CD4-positive, alpha-beta memory T cell (primary cell): ENCODE measurements at places on chromosomes 6 and 20.

- DNase-seq: no peak
These were observed 275.6 kb downstream of the BTBD9 start for GRCh38 chr6:38364127-38364526.

- no peak for DNase-seq
These were observed 499.1 kb upstream of the MAN1A1 start for GRCh38 chr6:119848696-119849095.

GRCh38 chr20:13862245-13862644 is 77.4 kb downstream of the NDUFAF5 start:
- no peak for DNase-seq

GRCh38 chr20:2873747-2874041 is 413 bp downstream of the PTPRA start:
- no peak for DNase-seq

GRCh38 chr6:41730531-41731436 is 4.6 kb downstream of the TFEB start:
- no peak for DNase-seq

- no peak for DNase-seq
These were observed 13.1 kb downstream of the JPH2 start for GRCh38 chr20:44173846-44174245.

DNA sequence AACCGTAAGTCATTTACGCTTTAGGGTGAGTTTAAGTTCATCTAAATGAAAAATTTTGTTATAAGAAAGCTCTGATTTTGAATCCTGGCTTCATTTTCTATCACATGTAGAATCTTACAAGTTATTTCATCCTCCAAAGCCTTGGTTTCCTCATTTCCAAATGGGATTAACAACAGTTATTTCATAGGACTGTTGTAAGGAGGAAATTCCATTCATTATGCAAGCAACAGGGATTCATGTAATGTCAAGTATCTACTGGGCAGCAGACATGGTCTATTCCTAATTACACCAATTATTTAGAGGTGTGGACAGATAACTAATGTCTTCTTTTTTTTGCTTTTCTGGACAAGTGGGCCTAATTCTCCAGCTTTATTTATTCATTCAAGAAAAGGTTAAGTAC is 154.0 kb downstream of the PDSS2 start:
- DNase-seq: no peak

DNA sequence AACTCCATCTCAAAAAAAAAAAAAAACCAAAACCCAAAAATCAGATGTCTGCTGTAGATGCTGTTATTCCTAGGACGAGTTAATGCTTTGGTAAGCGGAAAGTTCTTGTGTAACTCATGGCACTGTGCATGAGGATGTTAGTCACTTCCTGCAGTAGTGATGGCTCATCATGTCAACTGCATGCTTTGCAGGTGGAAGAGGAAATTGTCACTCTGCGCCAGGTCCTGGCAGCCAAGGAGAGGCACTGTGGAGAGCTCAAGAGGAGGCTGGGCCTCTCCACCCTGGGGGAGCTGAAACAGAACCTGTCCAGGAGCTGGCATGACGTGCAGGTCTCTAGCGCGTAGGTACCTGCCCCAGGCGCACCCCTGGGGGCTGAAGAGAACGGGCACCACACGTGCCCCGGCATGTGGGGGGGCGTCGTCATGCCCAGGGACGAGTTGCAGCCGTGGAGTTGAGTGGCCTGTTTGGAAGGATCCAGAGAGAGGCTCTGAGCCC is 8.5 kb downstream of the TPD52L2 start:
- no peak for DNase-seq

DNA sequence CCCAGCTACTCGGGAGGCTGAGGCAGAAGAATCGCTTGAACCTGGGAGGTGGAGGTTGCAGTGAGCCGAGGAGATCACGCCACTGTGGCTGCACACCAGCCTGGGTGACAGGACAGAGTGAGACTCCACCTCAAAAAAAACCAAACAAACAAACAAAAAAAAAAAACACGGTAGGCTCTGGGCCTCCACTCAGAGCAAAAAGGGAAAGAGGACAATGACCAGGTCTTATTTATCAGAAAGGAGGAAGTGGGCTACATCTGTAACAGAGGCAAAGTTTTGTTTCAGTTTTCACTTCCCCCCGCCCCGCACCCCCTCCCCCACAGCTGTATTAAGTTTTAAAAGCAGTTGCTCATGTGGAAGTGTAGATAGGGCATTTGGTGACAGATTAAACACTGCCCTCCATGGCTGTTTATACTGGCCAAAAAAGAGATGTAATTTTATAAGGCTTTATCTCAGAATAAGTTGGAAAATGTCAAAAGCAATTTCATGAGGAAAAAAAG is 114.6 kb downstream of the RCAN2 start:
- no peak for DNase-seq

- DNase-seq: no peak
These were observed 155.1 kb downstream of the PRDM13 start for GRCh38 chr6:99761711-99762110.

GRCh38 chr20:64035933-64036345 is at the start of gene C20orf204:
Gene C20orf204, plus strand, starts transcription at chr20:64036182. Its CDS starts 142 bp downstream, at chr20:64036324.
- DNase-seq: no peak

GRCh38 chr20:23244916-23245552 is 105.6 kb upstream of the NXT1 start:
- DNase-seq: no peak

- DNase-seq: no peak
These were observed 238.2 kb downstream of the SYNE1 start for GRCh38 chr6:152398993-152399392.

DNA sequence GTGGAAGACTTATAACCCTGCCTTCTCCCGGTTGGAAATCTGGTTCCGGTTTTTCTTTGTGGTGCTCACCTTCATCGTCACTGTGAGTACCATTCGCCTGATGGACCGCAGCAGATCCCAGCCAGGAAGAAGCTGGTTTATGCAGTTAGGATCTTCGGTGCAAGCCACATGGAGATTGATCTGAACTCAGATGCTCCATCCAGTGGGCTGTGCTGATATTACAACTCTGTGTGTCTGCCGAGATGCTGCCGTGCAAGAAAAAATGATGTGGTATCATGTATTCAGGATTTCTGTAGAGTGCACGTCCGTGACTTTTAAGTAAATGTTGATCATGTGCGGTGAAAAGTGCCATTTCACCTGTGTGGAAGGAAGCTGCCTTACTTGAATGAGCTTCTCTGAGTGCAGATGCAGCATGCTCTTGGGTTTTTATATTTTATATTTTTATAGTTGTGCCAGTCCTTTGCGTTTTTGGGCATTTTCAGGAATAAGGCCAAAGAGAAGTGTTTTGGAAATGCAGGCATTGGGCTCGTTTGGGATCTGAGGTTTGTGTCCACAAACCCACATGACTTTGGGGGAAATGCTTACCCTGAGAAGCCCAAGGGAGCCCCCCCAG is 39.2 kb downstream of the DYNLT1 start:
- DNase-seq: peak; percentile 53
